ENCODE measurements at places on chromosomes 5 and 9.

DNA sequence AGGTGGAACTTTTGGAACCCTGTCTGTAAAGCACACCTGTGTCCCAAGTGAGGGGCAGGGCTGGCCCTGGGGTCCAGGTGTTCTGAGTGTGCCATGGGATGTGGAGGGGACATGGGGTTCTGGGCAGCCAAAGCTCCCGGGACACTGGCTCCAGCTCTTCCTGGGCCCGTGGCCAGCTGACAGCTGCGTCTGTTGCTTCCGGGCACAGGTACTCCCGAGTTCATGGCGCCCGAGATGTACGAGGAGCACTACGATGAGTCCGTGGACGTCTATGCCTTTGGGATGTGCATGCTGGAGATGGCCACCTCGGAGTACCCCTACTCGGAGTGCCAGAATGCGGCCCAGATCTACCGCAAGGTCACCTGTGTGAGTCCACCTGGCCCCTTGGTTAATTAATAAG is 50.7 kb downstream of the WNK2 start:
- DNase-seq: no peak

DNA sequence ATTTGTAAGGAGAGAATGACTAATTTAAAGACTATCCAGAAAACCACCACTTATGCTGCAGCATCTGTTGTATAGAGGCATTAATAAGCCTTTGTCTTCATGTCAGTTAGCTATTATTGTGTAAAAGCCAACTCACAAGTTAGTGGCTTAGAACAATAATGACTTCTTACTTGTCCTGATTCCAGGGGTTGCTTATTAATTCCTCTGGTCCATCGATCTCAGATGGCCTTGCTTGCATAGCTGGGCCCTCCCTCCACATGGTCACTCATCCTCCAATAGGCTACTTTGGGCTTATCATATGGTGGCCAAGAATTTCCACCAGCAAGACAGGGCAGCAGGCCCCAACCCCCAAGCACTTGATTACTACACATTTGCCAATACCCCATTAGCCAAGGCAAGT is 44.5 kb upstream of the STK32A start:
- no peak for DNase-seq

DNA sequence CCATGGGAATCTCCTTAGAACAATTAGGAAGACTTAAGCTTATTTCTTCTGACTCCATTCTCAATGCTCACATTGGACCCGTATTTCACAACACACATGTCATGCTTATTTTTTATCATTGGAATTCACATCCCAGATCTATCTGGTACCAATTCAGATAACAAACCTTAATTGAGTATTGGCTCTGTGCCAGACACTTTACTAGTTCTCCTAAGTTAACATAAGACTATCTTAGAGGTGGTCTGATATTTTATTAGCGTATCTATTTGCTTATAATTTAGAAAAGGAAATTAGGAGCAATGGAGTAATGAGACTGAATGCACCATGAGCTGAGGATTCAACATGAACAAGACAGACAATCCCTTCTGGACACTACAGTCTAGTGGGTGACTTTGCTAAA is 45.1 kb downstream of the FBXL7 start:
- DNase-seq: no peak

DNA sequence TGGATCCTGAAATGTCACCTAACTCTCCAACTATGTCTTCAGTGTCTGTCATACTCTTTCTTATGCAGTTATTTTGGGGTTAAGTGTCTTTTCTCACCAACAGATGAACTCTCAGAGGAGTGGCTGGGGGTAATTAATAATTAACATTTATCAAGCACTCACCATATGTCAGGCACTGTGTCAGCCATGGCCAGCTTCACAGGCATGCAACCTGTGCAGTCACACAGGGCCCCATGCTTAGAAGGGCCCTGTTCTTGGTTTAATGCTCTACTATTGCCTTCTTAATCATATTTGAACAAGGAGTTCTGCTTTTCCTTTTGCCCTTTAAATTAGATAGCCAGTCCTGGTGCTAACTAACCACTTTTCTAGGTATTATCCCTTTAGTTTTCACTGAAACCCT is 3.4 kb upstream of the GRPEL2 start:
- DNase-seq: no peak

GRCh38 chr9:34929506-34930102 is 28.5 kb upstream of the PHF24 start:
- DNase-seq: no peak

GRCh38 chr5:89043676-89044075 is 160.7 kb upstream of the MEF2C start:
- DNase-seq: no peak
